ENCODE measurements at places on chromosomes 4 and X. TPM values are rescaled to one million over a fixed set of nuclear protein-coding genes. Genes with fewer than 3 reads are reported as not detected.

Gene PTTG2
- polyA plus RNA-seq = not detected

Gene NEIL3
- polyA plus RNA-seq = 3.7 TPM

Gene GALNTL6
- not detected for polyA plus RNA-seq

Gene XAGE3
- polyA plus RNA-seq = not detected

Gene GPRASP2
- polyA plus RNA-seq = 3.7 TPM

Gene NHSL2
- polyA plus RNA-seq = 23.5 TPM

Data from endothelial cell of umbilical vein (primary cell).